ENCODE measurements at places on chromosomes 16 and 17. TPM values are rescaled to one million over a fixed set of nuclear protein-coding genes. Genes with fewer than 3 reads are reported as not detected.
A peak's percentile ranks its signal among the peaks of the same experiment; 100 is the strongest.

- DNase-seq, result no peak
Measured at GRCh38 chr17:2092253-2092652, 37.4 kb downstream of the HIC1 start.

The CES5A gene
- total RNA-seq, result not detected

The CSHL1 gene
- total RNA-seq, result not detected

DNA sequence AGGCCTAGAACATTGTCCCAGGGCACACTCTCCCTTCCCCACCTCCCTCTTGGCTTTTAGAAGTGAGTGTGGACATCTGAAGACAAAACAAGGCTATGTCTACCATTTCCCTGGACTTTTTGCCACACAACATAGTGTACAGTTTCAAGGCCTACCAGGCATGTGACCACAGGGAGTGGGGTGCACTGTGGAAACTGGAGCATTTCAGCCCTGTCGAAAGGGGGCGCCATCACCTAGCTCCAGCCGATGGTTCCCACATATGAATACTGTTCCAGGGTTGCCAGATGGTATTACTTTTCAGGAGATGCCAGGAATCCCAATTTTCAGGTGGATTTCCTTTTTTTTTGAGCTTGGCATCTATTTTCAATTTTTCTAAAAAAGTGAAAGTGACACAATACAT, 140.7 kb downstream of the KATNIP start:
- DNase-seq, result peak; percentile 20

The MIS12 gene
- 18.7 TPM for total RNA-seq

- DNase-seq, result peak; percentile 39
Measured at GRCh38 chr16:55711959-55712876, 56.4 kb downstream of the SLC6A2 start.

The C16orf92 gene
- total RNA-seq, result not detected

The TNS4 gene
- 0.95 TPM for total RNA-seq

- no peak for DNase-seq
Measured at GRCh38 chr17:75634754-75635609, 1.7 kb downstream of the SMIM5 start.

- no peak for DNase-seq
Measured at GRCh38 chr17:49090878-49091594, 41.5 kb upstream of the B4GALNT2 start.

- no peak for DNase-seq
Measured at GRCh38 chr16:69514356-69514755, 51.4 kb upstream of the NFAT5 start.

The SAMD14 gene
- 0.50 TPM for total RNA-seq

DNA sequence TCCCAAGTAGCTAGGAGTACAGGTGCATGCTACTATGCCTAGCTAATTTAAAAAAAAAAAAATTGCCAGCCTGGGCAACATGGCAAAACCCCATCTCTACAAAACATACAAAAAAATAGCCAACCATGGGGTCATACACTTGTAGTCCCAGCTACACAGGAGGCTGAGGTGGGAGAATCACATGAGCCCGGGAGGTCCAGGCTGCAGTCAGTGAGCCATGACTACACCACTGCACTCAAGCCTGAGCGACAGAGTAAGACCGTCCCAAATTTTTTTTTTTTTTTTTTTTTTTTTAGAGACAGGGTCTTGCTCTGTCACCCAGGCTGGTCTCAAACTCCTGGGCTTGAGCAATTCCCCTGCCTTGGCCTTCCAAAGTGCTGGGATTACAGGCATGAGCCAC, 14.8 kb downstream of the CHAD start:
- DNase-seq, result no peak
